ENCODE measurements at places on chromosomes 7 and 10. TPM values are rescaled to one million over a fixed set of nuclear protein-coding genes. Genes with fewer than 3 reads are reported as not detected.

The SRRM3 gene
- 7.9 TPM for total RNA-seq

The NPC1L1 gene
- total RNA-seq = not detected

The CRHR2 gene
- total RNA-seq = not detected

The GPR158 gene
- total RNA-seq = 0.15 TPM

The TMEM176A gene
- 0.54 TPM for total RNA-seq

The NPY gene
- total RNA-seq = not detected

The PDGFA gene
- total RNA-seq = 4.0 TPM

Data from cardiac ventricle fibroblast (primary cell).